Fibroblast of skin of right quadriceps (primary cell): ENCODE measurements at places on chromosomes 3 and 15.

DNA sequence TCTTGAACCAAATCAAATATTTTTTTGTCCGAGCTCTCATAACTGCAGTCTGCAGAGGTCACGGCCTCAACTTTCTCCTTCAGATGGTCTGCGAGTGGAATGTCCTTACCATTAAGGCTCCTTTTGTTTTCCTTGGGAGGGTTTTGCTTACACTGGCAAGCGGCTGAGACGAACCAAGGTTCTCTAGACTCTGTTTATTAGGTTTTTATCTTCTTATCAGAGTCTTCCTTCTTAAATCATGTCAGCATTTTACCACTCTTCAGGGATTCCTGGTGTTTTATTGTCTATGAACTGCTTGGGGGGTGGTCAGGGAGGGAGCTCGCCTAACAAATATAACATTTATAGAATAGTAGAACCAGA, 773.7 kb upstream of the NR2F2 start:
- peak; percentile 56 for DNase-seq

DNA sequence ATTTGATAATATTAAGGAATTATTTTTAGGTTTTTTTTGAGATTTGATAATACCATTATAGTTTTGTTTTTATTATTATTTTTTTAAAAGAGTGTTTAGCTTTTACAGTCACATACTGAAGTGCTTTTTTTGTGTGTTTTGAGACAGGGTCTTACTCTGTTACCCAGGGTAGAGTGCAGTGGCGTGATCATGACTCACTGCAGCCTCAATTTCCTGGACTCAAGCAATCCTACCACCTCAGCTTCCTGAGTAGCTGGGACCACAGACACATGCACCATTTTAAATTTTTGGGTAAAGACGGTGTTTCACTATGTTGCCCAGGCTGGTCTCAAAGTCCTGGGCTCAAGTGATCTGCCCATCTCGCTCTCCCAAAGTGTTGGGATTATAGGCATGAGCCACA, 73.0 kb downstream of the SUMF1 start:
- DNase-seq = peak; percentile 15

DNA sequence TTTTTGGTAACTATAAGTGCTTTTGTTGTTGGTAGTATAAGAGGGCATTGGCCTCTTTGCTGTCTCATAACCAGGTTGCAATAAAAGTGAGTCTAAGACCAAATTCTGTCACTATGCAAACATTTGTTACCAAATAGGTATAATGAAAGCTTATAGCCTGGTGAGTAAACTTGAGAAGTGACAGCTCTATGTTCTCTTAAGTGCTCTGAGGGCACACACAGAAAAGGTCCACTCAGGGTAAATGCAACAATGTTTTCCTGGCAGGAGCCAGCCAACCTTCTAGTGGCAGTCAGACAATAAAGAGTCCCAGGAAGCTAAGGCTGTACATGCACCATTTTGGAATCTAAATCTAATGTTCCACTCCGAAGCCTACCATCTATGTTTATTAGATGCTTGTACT, 262.1 kb upstream of the TGFBR2 start:
- no peak for DNase-seq

DNA sequence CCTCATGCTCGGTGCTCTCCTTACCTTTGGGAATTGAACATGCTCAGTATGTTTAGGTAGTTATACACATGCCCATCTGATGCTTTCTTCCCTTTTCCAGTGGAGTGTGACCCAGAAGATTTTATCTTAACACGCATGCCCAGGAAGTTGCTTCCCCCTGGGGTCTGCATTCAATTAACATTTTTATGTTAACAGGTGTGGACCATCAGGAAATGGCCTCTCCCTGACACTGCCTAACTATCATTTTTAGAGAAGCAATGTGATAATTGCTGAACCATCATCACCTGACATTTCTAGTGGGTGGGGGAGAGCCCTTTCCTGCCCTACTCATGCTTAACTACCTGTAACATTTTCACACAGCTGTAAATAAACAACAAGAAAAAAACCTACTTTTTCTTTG, 55.1 kb upstream of the TGFBR2 start:
- DNase-seq = no peak

GRCh38 chr15:40688932-40689799, 5.8 kb upstream of the RAD51 start:
- DNase-seq = no peak

- no peak for DNase-seq
Observed at GRCh38 chr3:17047162-17047561, 162.4 kb downstream of the PLCL2 start.

- DNase-seq = peak; percentile 55
Observed at GRCh38 chr15:95520511-95520910, 810.0 kb upstream of the NR2F2 start.

DNA sequence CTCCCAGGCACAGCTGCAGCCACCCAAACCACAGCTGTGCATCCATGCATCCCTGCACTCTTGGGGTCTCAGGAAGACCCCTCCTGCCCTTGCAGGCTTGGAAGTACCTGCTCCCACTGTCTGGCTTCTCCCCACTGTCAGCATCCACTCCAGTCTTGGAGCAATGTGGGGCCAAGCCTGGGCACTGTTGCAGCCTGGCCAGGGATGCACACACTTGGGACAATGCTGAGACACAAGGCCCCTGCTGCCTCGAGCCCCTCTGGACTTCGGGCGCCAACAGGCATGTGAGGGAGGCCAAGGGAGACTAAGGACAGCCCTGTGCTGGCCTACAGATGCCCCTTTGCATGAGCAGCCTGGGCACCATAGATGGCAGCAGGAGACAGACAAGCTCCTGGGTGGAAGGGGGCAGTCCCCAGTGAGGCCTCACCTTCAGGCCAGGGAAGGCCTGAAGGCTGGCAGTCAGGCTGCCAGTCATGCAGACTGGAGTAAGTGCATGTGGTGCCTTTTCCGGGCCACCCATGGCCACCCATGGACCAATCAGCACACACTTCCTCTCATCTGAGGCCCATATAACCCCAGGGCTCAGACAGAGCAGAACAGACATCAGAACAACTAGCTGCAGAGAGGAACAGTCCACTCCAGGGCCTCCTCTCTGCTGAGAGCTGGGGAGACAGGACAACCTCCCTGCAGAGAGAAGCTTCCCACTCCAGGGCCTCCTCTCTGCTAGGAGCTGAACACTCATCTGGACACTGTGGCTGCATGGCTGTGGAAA, 219.0 kb downstream of the VGLL3 start:
- no peak for DNase-seq

DNA sequence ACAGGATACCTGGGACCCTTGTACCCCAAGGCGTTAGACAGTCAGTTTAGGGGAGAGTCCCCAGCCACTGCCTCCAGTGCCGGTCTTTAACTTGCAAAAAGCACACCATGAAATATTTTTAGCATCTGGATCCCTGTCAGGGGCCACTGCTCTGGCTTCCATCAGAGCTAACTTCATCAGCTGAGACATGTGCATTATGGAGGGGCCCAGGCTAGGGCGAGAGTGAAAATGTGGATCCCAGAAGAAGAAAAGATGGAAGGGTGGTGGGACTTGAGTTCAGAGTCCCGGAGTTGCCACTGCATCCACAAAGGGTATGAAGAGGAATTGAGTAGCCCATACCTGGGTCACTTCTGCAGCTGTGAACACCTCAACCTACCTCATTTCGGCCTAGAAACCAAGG, 23.5 kb upstream of the SPATA12 start:
- no peak for DNase-seq

GRCh38 chr3:72309661-72310418, 524.9 kb upstream of the PROK2 start:
- no peak for DNase-seq

DNA sequence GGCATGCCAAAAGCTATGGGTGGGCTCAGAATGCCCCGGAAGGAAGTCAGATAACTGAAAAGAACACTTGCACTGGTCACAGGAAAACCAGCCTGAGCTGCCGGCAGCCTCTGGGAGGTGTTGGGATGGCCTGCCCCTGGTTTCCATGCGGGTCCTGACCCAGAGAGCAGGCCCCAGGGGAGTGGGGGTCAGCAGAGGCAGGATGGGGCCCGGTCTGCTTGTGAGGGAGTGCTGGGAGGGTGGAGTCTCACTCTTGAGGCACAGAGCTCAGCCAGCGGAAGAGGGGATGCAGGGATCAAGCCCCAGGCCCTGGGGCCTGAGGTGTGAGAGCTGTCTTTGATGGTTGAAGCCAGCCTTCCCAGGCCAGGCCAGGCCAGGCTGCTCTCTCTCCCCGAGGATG, 2.4 kb upstream of the RPUSD3 start:
- no peak for DNase-seq

- DNase-seq = peak; percentile 8
Observed at GRCh38 chr3:5195605-5196004, 8.1 kb downstream of the EDEM1 start.

DNA sequence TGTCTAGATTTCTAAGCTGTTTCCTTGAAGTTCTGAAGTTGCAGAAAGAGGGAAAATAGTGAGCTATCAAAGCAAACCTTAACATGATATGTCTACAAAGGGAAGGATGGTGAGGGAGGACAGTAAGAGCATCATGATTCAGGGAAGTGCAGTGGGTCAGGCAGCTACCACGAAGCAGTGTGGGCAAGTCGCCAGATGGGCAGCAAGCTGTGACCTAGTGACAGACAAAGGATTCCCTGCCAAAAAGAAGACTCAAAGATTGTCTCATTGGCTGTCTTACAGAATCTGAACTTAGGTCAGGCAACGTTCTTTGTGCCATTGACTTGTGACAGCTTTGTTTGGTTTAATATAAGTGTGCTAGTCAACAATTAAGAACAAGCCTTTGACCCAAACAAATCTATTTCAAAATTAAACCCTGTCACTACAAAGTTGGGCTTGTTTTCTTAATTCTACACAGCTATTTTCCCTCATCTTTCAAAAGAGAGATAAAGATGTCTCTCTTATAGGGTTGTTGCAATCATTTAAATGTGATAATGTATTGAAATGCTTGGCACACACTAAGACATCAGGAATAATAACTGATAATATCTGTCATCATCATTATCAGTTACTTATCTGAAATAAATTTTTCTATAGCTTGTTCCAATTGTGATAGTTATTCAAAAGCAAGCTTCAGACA, 153.3 kb downstream of the ECT2 start:
- no peak for DNase-seq

DNA sequence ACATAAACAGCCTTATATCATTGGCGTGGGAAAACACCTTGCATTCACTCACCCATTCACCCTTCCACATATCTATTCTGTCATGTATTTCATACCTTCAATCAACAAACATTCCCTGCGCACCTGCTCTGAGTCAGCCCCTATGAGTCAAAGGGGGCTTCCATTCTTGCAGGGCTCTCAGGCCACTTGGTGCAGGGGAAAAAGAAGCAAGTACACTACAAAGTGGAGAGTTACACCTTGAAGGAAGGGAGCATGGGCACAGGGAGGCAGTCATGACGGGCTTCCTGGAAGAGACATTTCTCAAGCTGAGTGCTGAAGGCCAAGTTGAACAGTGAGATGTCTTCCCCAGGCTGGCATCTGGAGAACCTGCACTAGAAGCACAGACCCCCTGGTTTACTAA, 4.6 kb upstream of the AMOTL2 start:
- no peak for DNase-seq

GRCh38 chr15:72783004-72783639, 436 bp downstream of the ADPGK start:
- no peak for DNase-seq

- DNase-seq = peak; percentile 29
Observed at GRCh38 chr3:16200411-16200810, 25.9 kb downstream of the GALNT15 start.

DNA sequence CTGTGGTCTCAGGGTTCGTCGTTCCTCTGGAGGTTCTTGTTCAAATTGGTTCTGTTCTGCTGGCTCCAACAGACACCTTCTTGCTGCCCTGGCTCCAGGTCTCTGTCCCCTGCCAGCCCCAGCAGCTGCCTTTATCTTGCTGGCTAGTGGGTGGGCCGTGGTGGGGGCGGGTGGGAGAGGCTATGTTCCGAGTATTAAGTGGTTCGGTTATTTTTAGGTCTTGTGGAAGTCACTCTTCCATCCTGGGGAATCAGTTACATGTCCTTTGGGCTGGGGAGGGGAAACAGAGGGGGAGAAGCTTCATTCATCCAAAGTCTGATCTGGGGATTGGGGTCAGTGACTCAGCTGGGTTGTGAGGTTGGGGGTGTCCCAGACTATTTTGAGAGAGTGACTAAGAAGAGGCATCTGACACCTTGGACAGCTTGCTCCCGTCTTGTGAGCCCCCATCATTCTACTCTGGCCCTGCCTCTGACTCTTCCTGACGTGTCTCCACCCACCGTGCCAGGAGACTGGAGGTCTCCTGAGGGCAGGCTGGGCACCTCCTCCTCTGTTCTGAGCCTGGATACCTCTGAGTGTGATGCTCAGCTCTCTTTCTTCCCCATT, at the start of gene XIRP1:
XIRP1 (minus strand) TSS at position 106 of the 603 bp plus-strand sequence. CDS start 3,150 bp downstream, outside the sequence.
- DNase-seq = peak; percentile 55

GRCh38 chr3:28860307-28860706, 420.6 kb upstream of the RBMS3 start:
- DNase-seq = no peak

GRCh38 chr3:81764665-81765064, 3.2 kb upstream of the GBE1 start:
- no peak for DNase-seq

GRCh38 chr15:81023483-81024264, 23.0 kb downstream of the TLNRD1 start:
- peak; percentile 59 for DNase-seq

DNA sequence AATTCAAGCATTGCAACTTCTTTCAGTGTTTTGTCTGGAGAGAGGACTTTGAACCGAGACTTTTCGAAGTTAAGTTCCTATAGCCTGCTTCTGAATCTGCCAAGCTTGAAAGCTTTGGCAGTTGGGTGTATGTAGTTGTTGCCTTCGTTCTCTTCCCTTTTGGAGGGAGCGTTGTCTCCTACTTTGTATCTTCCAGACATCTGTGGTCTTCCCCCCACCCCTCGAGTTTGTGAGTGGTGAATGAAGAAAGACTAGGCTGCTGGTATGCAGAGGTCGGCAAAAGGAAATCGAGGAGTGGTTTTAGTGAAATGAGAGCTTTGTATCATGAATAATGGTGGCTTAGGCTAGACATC, 1.3 kb downstream of the CTNNB1 start:
- peak; percentile 74 for DNase-seq

DNA sequence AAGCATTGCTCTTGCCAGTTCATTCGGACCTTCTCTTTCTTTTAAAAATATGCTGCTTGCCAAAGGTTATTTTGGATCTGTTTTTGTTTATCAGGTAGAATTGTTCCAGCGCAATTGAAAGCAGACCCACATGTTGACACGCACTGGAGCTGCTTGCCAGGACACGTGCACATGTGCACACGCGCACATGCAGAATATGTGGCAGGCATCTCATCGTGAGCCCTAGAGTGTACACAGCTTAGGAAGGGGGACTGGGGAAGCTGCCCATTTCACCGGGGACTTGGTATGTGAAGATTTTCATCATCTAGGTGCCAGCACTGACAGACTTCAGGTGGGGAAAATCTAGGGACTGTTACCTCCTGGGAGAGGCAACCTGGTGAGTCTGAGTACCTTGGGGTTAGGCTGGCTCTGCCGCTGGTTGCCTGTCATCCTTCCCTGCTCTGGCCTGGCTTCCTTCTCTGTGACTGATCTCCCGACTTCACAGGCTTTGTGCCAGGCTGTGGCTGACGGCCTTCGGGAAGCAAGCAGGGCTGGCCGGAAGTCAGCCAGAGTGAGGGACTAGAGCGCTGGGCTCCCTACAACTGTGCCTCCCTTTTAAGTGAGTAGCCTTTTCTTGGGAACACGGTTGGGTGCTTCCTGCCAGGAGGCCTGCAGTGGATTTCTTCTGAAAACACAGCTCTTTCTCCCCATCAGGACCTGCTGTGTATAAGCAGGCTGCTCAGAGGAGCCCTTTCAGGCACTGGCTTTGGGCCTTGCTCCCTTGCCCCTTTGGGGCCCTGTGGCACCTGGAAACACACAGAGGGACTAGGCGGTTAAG, 129.3 kb downstream of the EEFSEC start:
- DNase-seq = no peak
